ENCODE measurements at places on chromosomes 12 and 14.

DNA sequence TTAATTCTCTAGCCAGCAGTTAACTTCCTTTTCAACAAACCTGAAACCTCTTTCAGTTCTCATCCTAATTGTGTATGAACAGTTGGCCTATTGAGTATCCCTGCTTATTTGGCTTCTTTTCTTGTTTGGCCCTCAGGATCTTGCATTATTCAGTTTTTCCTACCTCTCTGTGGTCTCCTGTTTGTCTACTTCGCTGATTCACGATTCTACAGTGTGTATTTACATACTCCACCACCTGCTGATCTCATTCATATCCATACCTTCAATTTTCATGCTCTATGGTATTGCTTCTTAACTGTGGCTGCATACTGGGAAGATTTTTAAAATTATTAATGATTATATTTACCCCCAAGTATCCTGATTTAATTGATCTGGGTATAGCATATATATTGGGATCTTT, 56.4 kb downstream of the RASSF9 start:
- DNase-seq, result no peak

DNA sequence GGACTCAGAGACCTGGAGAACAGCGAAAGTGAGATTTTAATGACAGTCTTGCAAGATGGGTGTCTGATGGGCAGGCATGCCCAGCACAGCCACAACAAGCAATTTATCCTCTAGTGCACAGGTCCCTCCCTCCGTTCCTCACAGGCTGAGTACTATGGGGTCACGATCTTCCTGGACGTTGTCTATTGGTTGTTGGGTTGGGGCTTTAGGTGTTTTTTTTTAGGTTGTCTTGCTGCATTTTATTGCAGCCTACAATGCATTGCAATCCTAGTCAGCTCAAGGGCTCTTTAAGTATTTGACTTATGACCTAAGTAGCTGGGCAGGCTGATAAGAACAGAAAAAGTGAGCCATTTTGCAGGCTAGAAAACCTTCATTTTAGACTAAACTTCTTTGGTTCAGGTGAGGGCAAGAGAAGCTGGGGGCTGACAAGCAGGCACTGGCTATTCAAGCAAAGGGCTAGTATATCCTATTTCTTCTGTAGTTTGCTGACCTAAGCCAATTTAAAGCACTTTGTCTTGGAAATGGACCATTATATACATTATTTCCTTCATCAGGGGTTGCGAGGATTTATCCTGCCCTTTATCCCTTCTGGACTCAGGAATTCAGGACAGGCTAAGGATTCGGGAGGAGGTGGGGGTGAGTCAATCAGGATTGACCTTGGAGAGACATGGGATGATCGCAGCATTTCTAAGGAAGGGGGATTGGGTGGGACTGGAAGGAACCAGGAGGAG, 6.0 kb downstream of the KRT7 start:
- DNase-seq, result no peak

DNA sequence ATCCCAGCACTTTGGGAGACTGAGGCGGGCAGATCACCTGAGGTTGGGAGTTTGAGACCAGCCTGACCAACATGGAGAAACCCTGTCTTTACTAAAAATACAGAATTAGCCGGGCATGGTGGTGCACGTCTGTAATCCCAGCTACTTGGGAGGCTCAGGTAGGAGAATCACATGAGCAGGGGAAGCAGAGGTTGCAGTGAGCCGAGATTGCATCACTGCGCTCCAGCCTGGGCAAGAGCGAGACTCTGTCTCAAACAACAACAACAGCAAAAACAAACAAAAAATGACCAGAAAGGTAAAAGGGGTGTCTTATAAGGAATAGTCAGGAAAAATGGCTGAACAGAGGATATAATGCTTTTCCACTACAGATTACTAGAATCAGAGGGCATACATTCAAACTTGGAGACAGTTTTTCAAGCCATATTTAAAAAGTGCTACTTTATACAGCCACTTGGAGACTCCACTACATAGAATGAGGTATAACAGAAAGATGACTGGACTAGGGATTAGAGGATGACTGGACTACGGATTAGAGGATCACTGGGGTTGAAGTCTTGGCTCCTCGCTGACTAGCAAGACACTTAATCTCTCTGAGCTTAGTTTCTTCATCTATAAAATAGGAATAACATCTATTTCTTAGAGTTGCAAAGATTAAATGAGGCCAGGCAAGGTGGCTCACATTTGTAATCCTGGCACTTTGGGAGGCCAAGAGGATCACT, 4.9 kb upstream of the CS start:
- no peak for DNase-seq

GRCh38 chr14:104462651-104463630, 116.6 kb upstream of the C14orf180 start:
- no peak for DNase-seq

DNA sequence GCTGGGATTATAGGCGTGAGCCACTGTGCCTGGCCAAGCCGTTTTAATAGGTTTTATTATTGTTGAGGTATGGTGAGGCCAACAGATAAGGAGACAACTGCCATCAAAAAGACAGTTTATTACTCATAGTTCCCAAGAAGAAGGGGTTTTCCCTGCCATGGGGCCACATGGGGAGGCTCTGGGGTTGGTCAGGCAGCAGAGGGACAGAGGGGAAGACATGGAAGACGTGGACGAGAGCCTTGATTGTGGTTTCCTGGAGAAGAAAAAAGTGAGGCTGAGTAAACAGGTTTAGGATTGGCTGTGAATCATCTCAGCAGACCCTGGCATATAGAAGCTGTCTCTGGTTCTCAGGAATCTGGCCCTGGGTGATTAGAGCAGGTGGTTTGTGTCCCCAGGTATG, 69.9 kb downstream of the FOXN4 start:
- DNase-seq, result no peak

DNA sequence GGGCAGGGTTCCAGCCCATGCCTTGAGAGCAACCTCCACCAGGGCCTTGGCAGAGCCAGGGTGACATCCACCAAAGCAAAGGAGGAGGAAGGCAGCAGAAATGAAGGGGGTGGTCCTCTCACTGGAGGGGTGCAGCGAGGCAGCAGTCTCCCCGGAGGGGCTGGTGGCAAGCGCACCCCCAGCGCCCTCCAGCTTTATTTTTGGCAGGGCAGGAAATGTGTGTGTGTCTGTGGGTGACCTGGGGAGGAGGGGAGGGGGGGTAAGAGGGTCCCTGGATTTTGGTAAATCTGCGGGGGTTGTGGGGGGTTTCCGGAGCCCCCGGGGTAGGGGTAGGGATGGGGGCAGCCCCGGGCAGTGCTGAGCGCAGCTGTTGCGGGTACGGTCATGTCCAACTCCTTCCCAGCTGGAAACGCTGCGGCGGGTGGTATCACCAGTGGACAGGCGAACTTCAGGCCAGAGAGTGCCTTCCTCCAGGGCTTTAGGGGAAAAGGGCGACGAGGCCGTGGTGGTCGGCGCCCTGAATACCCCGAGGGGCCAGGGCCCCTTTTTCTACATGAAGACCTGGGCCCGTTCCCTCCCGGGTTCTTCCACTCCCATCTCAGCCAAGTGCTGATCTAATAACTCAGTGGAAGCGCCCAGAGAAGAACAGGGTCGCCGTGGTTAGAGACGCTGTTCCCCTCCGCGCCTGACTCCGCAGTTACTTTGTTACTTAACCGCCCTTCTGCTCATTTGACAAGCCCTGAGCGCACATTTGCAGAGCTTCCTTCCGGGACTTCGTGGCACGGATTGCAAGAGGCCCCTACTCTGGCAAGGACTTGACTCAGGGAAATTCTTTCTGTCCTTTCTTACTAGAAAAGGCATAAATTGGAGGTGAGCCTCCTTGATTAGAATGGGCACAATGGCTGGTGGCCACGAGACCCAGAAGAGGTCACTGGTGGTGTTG, 55.2 kb downstream of the FOS start:
- no peak for DNase-seq

DNA sequence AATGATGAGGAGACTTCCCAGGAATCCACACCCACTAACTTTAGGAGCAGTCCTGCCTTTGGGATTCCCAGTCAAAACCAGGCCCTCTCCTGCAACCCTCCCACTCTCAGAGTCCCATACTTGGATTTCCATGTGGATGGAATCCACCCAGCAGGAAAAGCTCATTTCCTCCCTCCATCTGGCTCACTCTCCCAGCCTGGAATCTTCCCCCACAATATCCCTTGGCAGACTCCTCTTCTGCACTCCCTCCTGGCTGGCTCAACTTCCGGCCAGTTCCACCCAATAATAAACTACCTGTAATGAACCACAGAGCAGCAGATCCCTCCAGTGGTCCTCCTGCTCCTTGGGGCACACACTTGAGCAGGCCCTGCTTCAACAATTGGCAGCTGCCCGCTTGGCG, 102.8 kb upstream of the EGLN3 start:
- DNase-seq, result no peak

GRCh38 chr12:90897986-90898385, 57.0 kb downstream of the CCER1 start:
- no peak for DNase-seq

- no peak for DNase-seq
These were observed 29.2 kb downstream of the BBS10 start for GRCh38 chr12:76318773-76319594.

- DNase-seq, result no peak
These were observed 8.6 kb downstream of the ISCU start for GRCh38 chr12:108570743-108571608.

DNA sequence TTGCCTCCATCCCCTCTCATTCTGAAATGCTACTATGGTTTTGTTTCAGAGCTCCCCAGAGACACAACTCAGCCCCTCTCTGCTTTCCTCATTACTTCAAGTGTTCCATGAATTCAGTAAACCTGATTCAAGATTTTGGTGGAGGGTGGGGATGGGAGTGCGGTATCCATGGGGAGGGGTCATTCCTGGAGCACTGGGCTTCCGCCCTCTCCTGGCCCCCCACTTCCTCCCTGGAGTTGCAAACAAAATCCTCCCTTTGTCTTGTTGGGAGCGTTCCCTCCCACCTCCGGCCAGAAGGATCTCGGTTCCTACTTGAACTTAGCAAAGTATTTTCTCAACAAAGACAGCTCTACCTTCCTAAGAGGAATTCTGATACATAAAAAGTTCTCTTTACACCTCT, 71.8 kb upstream of the LTA4H start:
- DNase-seq, result no peak

- no peak for DNase-seq
These were observed 197.7 kb upstream of the STXBP6 start for GRCh38 chr14:25247609-25248008.

GRCh38 chr12:45725631-45726602, 3.6 kb upstream of the ARID2 start:
- DNase-seq, result no peak

DNA sequence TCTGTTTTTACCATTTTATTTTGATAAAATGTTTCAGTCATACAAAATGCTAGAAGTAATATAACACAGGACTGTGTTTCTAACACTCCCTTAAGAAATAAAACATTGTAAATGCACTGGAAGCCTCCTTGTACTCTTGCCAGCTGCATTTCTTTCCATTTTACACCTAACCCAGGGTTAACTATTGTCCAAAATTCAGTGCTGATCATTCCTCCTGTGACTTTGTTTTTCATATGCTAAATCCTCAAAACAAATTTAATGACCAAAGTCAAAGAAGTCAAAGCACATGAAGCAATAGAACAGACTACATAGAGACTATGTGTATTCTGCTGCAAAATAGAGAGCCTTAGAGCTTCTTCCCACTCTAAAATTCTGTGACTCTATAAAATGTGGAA, 420.3 kb upstream of the PRICKLE1 start:
- DNase-seq, result no peak

DNA sequence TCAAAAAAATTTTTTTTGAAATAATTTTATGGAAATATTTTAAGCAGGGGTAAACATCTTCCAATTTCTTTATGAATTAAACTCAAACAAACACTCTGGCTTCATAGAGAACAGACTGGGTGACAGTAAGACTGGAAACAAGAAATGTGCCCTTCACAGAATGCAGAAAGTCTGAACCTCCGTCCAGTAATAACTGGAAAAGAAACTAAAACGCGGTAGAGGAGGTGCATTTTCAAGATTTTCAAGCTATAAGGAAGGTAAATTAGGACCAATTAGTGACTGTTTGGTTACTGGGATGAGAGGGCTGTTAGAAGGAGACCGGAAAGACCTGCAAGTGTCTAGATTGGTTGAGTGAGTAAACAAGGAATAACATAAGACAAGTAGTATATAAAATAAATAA, 245.7 kb downstream of the CEP128 start:
- no peak for DNase-seq

- no peak for DNase-seq
These were observed 279.0 kb downstream of the PAWR start for GRCh38 chr12:79411791-79412190.

DNA sequence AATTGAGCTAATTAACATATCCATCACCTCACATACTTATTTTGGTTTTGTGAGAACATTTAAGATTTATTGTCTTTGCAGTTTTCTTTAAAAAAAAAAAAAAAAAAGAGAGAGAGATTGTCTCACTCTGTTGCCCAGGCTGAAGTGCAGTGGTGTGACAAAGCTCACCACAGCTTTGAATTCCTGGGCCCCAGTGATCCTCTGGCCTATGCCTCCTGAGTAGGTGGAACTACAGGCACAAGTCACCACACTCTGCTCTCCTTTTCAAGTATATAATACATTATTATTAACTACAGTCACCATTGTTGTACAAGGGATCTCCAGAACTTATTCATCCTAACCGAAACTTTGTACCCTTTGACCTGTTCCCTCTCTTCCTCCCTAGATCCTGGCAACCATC, 64.0 kb downstream of the NUMB start:
- DNase-seq, result no peak

- no peak for DNase-seq
These were observed 363.2 kb downstream of the GALC start for GRCh38 chr14:87629788-87630187.

- no peak for DNase-seq
These were observed 301.1 kb downstream of the DUSP6 start for GRCh38 chr12:89051065-89051677.

DNA sequence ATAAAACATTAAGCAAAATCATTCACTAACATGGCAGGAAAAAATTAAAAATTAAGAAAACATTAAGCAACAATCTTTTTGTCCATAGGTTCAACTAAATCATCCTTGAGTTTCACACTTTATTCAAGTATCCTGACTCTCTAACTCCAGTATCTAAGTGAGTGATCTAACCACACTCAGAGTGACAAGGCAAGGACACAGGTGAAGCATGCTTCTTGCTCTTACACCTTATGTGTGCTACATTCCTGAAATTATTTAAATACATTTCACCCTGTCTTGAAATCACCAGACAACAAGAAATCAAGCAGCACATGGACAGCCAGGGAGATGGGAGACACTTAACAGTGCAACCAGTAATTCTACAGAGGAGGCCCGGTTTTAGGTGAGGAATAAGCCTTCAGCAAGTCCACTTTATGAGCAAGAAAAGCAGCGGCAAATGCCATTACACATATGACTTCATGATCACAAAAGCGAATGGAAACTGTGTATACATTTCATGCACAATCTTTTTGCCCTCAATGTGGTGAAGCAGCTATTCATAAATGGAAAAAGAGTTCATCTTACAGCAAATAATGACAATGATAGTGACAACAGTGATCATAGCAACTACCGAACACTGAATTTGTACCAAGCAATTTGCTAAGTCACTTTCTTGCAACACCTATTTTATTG, 37.4 kb downstream of the PHLDA1 start:
- no peak for DNase-seq

GRCh38 chr14:104342435-104343293, 204.3 kb downstream of the KIF26A start:
- DNase-seq, result no peak

All from NCI-H510A (cell line).